WTC11 (cell line): ENCODE measurements at places on chromosomes 3 and 15.
A peak's percentile ranks its signal among the peaks of the same experiment; 100 is the strongest.

DNA sequence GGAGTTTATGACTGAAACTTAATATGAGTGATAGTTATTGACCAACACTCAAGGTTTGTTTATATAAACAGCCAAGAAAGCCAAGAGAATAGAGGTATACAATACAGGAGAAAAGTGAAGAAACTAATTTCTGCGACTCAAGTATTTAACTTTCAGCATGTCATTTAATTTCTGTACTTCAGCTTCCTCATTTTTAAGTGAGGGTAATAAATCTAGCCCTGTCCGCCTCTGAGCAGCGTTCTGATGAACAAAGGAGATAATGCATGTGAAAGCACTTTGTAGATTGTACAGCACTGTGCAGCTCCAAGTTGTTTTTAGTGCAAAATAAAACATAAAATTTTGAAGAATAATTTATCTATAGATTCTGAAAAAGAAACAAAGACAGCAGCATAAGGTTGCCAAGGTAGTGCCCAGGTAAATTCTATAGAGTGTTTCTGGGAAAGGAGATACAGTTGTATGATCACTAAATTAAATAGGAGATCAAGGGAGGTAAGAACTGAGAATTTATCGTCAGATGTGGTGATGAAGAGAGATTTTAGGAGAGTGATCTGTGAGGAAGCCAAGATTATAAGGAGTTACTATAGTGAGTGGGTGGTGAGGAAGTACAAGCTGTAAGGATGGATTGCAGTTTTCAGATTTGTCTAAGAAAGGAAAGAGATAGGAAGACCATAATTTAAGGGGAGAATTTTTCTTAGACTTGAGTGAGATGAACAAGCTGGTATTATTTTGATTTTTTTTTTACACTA lies 71.3 kb downstream of the RASA2 start:
- no peaks in the 10 kb centered on the region for H3K4me1 ChIP-seq
- no peaks in the 10 kb centered on the region for H3K36me3 ChIP-seq
- no peak overlapping the region for H3K4me3 ChIP-seq
- H3K27ac ChIP-seq = no peak overlapping the region

DNA sequence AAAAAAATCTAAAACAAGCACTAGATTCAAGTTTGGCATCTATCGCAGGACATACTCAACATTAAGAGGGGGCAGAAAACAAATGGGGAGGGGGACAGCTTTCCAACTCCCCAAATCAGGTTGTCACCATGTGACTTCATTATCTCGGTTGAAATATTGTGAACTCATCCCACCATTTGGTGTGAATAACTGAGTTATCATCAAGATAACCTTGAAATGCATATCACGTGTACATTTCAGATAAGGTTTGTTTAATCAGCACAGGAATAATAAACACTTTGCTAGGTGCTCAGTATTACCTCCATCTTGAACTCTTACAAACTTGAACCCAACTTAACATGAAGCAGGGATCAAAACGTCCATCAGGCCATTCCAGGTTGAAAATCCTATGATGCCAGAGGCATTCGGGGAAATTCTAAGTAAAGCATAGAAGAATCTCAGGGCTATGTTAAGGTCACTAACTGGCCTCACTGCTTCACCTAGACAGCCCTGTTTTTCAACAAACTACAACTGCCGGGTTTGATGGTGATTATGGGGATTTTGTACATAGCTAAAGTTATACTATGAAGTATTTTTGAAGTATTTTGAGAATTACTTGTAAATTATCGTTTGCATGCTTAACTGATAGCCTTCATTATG lies 3.0 kb upstream of the ARHGAP31 start:
- H3K4me3 ChIP-seq = no peak overlapping the region
- DNase-seq = no peak
- H3K27ac ChIP-seq = no peak overlapping the region
- peaks cover 16% of the 10 kb centered on the region for H3K27me3 ChIP-seq

DNA sequence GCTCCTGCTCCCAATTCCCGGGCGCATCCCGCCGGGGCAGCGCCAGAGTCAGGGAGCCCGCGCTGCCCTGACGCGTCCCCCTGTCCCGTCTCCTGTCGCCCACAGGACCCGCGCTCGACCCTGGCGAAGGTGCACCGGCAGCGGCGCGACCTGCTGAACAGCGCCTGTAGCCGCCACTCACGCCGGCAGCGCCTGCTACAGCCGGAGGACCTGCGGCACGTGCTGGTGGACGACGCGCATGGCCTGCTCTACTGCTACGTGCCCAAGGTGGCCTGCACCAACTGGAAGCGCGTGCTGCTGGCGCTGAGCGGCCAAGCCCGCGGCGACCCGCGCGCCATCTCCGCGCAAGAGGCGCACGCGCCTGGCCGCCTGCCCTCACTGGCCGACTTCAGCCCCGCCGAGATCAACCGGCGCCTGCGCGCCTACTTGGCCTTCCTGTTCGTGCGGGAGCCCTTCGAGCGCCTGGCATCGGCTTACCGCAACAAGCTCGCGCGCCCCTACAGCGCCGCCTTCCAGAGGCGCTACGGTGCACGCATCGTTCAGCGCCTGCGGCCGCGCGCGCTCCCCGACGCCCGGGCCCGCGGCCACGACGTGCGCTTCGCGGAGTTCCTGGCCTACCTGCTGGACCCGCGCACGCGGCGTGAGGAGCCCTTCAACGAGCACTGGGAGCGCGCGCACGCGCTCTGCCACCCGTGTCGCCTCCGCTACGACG lies 16.9 kb downstream of the C3orf22 start:
- H3K4me3 ChIP-seq = no peak overlapping the region
- 0 out of 2 replicates have a peak, but pooled peaks cover 2% of the 10 kb centered on the region for H3K4me1 ChIP-seq
- H3K27me3 ChIP-seq = no peaks in the 10 kb centered on the region
- peak; percentile 10 for DNase-seq
- no peaks in the 10 kb centered on the region for H3K36me3 ChIP-seq

GRCh38 chr3:32334675-32335074 lies 57.0 kb upstream of the CMTM7 start:
- no peaks in the 10 kb centered on the region for H3K36me3 ChIP-seq
- no peak overlapping the region for H3K4me3 ChIP-seq
- peaks cover 28% of the 10 kb centered on the region for H3K4me1 ChIP-seq
- H3K27me3 ChIP-seq = no peaks in the 10 kb centered on the region
- no peak overlapping the region for H3K27ac ChIP-seq
- DNase-seq = peak; percentile 54

- no peak for DNase-seq
- peaks cover 27% of the 10 kb centered on the region for H3K36me3 ChIP-seq
- peaks cover 55% of the 10 kb centered on the region for H3K4me1 ChIP-seq
- peak overlapping the region; percentile 21; the same call in 1 of the 2 replicates for H3K27ac ChIP-seq
Measured at GRCh38 chr15:63040954-63041353, 1.6 kb upstream of the TPM1 start.
